ENCODE measurements at places on chromosomes 5 and 9.

DNA sequence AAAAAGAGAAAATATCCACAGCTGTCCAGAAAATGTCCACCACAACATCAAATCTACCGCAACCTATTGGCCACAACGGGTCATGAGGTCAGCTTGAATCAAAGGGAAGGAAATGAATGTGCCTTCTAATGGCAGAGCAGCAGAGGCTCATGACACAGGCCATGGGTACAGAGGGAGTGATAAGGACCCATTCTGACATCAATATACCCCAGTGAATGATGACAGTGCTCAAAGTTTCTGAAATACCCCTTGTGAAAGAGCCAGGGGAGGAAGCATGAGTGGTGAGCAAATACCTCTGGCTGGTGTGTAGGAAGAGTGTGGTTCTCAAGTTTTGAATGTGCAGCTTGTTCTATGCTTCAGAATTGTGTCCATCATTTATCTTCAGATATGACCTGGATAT is 348.2 kb downstream of the IRX1 start:
- DNase-seq = no peak

GRCh38 chr5:56172241-56172640 is 60.9 kb downstream of the ANKRD55 start:
- no peak for DNase-seq

DNA sequence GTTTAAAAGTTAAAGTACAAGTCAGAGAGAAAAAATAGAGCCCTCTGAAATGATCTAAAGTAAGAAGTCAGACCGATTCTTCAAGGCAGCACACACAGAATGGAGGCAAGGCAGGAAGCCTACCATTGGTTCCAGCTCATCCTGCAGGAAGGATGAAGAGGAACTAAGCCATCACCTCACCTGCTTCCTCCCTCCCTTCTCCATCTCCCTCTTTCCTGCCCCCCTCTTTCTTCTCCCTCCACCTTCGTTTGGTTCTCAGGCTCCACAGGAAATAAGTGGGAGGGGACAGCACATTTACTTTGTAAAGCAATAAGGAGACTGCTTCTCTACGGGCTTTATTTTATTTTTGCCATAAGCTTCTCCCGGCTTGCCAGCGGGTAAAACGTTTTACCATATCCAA is 213.4 kb downstream of the TRIM32 start:
- DNase-seq = no peak

- no peak for DNase-seq
Measured at GRCh38 chr5:179153341-179153901, 93.2 kb downstream of the ZNF354C start.

- DNase-seq = no peak
Measured at GRCh38 chr9:32716425-32716824, 66.9 kb upstream of the TMEM215 start.

DNA sequence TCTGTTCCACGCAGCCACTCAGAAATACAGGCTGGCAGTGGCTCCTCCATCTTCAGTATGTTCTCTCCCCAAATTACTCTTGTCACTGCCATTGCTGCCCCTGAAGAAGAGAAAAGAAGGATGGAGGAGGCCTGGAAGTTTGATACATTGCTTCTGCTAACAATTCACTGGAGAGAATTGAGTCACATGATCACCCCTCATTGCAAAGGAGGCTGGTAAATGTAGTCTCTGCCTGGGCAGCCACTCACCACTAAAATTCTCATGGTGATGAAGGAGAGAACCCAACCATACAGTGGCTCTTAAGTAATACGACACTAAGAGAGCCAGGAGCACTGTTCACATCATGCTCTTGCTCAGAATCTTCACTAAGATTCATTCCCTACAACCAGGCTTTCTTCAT is 112.0 kb downstream of the DOCK8 start:
- DNase-seq = no peak
